ENCODE measurements at places on chromosomes 11 and 22.
A peak's percentile ranks its signal among the peaks of the same experiment; 100 is the strongest.

- no peak for DNase-seq
Measured at GRCh38 chr11:66415423-66415822, 5.4 kb upstream of the NPAS4 start.

- DNase-seq = no peak
Measured at GRCh38 chr11:115316696-115317095, 187.5 kb downstream of the CADM1 start.

GRCh38 chr11:79437278-79437980 is 3.4 kb downstream of the TENM4 start:
- DNase-seq = peak; percentile 75

DNA sequence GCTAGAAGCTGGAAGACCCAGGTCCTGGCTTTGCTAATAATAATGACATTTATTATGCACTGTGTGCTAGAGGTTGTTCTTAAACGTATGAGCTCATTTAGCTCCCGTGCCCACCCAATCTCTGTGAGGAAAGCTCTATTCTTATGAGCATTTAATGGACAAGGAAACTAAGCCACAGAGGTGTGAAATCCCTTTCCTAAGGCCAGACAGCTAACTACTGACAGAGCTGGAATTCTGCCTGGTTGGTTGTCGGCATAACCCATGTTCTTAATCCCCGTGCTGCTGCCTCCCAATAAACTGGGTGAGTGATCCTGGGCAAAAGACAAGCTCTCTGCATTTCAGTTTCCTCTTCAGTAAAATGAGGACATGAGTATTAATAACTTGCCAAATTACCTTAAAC is 49.4 kb downstream of the SNX19 start:
- DNase-seq = no peak

DNA sequence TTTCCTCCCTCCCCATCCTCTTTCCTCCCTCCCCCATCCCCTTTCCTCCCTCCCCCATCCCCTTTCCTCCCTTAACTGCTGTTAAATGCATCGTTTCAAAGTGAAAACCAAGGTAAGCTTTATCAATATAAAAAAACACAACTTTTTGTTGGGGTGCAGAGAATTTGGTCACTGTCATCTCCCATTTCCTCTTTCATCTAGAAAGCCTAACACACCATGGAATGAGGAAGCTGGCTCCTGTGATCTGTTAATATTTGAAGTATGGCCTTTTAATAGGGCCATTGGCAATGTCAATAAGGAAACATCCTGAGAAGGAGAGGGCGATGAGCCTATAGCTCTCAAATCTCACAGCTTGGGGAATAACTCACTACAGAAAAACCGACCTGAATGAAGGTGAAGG is 7.0 kb downstream of the EXPH5 start:
- no peak for DNase-seq

GRCh38 chr11:93694557-93694956 is 33.1 kb downstream of the CEP295 start:
- no peak for DNase-seq

GRCh38 chr11:33895752-33896137 is 3.9 kb upstream of the LMO2 start:
- DNase-seq = no peak

DNA sequence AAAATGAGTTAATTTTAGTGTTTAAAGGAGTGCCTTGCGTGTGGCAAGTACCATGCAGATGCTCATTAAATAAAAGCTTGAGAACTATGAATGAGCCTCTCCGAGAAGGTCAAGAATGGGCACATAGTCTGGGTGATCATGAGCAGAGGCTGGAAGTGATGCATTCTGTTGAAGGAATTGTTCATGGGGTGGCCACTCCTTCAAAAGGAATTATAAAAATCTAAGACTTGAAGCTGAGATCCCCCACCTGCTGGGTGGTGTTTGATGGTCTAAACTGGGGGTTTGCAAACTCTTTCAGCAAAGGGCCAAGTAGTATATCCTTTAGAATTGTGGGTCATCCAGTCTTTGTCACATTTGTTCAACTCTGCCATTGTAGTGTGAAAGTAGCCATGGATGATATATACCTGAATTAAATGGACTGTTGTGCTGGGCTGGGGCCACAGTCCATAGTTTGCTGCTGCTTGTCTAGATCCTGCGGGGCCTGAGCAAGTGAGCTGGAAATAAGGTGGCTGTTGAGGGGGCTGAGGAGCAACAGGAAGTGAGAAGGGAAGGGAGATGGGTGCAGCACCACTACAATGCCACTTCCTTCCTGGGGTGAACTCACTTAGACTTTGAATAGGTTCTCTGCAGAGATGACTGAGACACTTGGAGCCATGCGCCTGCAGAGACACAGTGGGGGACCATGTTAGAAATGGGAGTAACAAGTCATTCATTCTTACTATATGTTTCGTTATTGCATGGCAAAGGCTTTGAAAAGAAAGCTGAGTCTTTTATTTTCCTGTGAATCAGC is 179.0 kb downstream of the SNX19 start:
- no peak for DNase-seq

DNA sequence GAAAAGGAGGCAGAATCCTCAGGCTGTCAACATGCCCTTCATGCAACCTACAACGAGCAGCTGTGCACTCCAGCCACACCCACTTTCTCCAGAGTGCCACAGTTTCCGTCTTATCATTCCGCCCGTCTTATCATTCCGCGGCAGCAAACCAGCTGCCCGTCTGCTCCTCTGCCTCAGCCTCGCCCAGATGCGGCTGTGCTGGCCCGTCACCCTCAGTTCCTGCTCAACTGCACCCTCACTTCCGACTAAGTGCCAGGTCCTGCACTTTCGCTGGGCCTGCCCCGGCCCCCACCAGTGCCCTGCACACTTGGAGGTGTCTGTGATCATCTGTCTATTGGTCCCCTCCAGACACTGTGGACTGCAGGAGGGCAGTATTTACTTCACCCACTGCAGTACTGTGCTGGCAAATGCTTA is 43.7 kb downstream of the MICAL3 start:
- no peak for DNase-seq

- no peak for DNase-seq
Measured at GRCh38 chr22:27489178-27489675, 312.3 kb downstream of the MN1 start.

GRCh38 chr11:95711162-95711944 is 78.2 kb downstream of the FAM76B start:
- DNase-seq = no peak

- DNase-seq = no peak
Measured at GRCh38 chr11:69841170-69841858, 22.1 kb upstream of the FGF3 start.

DNA sequence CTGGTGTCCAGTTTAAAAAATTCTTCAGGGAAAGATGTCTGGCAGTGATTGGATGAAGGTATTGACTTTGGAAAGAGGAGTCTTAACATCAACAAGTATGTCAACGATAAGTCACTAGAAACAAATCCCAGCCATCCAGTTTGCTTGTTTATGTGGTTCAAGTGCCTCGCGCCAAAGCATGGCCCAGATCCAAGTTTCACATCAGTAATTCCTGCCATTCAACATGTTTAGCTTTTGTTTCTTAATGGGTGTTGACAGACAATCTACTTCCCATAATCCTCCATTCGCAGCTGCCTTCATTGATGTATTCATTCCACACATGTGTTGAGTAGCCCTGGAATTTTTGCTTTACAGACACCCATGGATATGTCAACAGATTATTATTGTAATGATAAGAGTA is 77.8 kb downstream of the UBASH3B start:
- DNase-seq = no peak

GRCh38 chr11:116918925-116919655 is 81.7 kb upstream of the APOA1 start:
- DNase-seq = no peak

DNA sequence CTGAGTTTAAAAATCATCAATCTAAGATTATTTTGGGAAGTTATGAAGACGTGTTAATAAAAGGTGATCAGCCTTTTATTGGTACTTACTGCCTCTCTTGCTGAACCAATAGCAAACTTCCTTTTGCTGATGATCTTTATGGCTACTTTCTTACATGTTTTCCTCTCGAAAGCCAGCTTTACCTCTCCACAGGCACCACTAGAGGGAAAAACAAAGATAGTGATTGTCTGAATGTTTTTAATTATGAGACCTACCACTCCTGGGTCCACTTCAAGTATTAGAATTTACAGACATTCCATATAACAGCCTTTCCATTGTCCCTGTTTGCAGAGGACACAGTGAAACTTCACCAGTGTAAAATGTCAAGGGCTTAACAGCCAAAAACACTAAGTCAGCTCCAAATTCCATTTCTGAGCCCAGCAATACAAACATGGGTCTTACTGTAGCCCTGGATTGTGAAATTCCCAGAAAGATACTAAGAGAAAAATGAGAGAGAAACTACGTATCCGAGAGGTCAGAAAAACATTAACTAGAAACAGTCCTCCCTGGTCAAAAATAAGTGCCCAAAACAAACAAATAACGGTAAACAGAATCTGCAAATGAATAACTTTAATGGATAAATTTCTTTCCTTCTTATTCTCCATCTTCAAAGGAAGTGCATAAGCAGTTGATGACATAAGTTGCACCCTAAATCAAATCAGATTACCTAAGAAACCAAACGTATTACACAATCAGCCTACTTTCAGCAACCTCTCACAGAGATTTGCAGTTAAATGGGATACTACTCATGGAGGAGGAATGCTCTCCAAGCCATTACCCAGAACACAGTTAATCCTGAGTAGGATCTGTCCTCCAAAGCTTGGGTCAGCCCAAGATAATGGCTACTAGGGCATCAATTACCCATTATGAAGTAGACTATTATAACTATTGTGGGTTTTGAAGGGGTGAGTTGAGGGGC is 29.5 kb downstream of the CHEK2 start:
- DNase-seq = peak; percentile 22

- DNase-seq = peak; percentile 8
Measured at GRCh38 chr11:73838443-73839122, 38.1 kb downstream of the COA4 start.

GRCh38 chr11:12685229-12685628 is 11.0 kb downstream of the TEAD1 start:
- no peak for DNase-seq

GRCh38 chr11:20616920-20617319 is 17.5 kb downstream of the SLC6A5 start:
- DNase-seq = no peak

DNA sequence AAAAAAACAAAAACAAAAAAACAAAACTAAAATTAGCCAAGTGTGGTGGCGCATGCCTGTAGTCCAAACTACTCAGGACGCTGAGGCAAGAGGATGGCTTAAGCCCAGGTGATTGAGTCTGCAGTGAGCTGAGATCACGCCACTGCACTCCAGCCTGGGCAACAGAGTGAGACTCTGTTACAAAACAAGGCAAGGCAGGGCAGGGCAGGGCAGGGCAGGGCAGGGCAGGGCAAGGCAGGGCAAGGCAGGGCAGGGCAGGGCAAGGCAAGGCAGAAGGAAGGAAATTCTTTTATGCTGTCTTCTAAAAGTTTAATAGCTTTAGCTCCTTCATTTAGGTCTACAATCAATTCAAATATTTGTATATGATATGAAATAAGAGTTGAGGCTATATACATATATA is 50.1 kb upstream of the RASSF10 start:
- no peak for DNase-seq

GRCh38 chr11:88231894-88232482 is 56.7 kb upstream of the RAB38 start:
- no peak for DNase-seq

DNA sequence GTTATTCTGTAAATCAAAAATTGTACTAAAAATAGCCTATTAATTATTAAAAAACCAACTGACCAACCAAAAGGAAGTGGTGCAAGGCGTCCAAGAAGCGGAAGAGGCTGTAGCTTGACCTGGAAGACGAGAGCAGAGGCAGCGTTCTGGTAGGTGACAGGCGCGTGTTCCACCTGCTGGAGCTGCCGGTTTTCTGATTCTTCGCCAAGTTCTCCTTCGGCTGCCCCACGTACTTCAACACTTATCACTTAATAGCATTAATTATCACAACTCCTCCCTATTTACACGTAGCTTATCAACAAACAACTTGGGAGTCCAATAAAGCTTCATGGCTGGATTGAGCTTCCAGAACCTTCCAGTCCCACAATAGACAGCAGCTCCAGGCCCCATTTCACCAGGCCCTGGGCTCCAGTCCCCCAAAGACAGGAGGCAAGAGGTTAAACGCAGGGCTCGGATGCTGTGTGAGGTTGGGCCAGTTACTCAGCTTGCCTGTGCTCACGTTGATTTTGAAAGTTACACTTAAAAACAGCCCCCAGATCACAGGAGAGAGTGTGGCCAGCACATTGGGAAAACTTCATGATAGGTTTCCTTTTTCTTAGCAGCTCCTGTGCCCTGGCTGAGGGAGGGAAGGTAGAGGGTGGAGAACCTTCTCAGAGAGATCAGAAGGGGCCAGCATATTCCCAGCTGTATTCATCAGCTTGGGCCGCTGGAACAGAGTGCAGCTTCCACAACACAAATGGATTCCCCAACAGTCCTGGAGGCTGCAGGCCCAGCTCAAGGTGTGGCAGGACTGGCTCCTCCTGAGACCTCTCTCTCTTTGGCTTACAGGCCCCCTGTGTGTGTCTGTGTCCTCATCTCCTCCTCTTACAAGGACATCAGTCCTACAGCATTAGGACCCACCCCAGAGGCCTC is 54.2 kb upstream of the FGF3 start:
- DNase-seq = no peak

GRCh38 chr11:111714522-111714921 is 51.7 kb downstream of the PPP2R1B start:
- DNase-seq = no peak

DNA sequence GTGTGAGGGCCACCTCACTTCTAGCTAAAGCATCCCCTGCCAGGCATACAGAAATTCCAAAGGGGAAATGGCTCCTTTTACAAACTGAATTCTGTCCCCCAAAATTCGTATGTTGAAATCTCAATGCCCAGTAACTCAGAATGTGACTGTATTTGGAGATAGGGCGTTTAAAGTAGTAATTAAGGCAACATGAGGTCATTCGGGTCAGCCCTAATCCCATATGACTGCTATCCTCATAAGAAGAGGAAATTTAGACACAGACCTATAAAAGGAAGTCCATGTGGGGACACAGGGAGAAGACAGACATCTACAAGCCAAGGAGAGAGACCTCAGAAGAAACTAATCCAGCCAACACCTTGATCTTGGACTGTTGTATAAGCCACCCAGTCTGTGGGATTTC is 119.1 kb downstream of the CHST1 start:
- DNase-seq = no peak

- no peak for DNase-seq
Measured at GRCh38 chr11:62726915-62727164, 417 bp downstream of the HNRNPUL2 start.

DNA sequence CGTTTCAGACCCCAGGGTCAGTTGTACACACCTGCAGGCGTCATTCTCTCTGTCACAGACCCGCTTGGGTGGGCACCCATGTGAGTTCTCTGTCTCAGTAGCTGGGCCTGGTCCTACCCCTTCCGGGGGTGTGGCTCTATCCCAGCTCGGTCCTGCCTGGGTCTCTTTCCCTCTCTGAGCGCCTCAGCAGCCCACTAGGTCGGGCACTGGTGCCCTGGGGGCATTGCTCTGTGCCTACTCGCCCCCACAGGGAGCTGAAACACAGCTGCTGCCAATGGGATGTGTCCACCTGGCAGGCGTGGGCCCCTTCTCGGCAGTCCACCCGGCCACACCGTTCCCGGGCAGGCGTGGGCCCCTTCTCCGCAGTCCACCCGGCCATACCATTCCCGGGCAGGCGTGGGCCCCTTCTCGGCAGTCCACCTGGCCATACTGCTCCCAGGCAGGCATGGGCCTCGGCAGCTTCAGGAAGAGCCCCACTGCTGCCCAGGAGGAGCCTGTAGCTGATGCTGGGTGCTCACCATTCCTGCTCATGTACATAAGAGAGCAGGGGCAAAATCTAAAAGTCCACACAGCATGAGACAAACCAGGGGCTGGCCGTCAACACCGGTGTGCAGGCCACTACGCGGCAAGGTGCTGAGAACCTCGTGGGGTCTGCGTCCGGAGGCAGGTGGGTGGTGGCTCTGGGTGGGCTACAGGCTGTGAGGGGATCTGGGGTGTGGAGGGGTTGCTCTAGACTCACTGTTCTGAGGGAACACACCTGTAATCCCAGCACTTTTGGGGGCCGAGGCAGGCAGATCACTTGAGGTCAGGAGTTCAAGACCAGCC is 12.3 kb downstream of the MLC1 start:
- no peak for DNase-seq
